Foreskin keratinocyte (primary cell): ENCODE measurements at places on chromosomes 4 and X. TPM values are rescaled to one million over a fixed set of nuclear protein-coding genes. Genes with fewer than 3 reads are reported as not detected.

Gene RAP1GDS1
- 79.5 and 81.6 TPM in 2 replicates for total RNA-seq

Gene MFAP3L
- total RNA-seq = 4.8 and 6.9 TPM in 2 replicates

Gene SHROOM4
- total RNA-seq = 0.42 and 0.48 TPM in 2 replicates

Gene TEX11
- not detected in 2 replicates for total RNA-seq

Gene SPANXN4
- total RNA-seq = not detected in 2 replicates

Gene TCP11X2
- total RNA-seq = not detected in 2 replicates

Gene NKX1-1
- total RNA-seq = not detected in 2 replicates

Gene RNF150
- 0.07 TPM in 1 of 2 replicates, not detected in the other for total RNA-seq

Gene GDPD2
- 0.14 and 0.17 TPM in 2 replicates for total RNA-seq

Gene GNL3L
- 27.5 and 31.6 TPM in 2 replicates for total RNA-seq

GRCh38 chrX:20530406-20530921, 263.8 kb upstream of the RPS6KA3 start:
- no peak for DNase-seq

GRCh38 chr4:91256751-91257150, 1047.0 kb upstream of the GRID2 start:
- DNase-seq = no peak

GRCh38 chrX:47683184-47683828, 24.3 kb upstream of the UXT start:
- no peak for DNase-seq

GRCh38 chr4:132956962-132957361, 192.1 kb upstream of the PCDH10 start:
- DNase-seq = no peak

DNA sequence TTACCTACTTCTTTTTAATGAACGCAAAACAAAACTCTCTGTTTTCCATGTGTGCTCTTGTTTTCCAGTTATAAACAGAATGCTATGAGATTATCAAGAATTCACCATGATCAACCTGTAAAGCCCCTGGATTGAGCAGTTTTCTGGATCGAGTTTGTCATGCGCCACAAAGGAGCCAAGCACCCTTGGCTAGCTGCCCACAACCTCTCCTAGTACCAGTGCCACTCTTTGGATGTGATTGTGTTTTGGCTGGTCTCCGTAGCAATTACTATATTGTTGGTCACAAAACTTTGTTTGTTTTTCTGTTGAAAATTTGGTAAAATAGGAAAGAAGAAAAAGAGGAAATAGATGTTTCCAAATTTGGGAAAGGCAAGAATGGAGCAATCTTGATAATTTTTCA, 51.1 kb downstream of the UGT2B7 start:
- no peak for DNase-seq

GRCh38 chr4:82733636-82734035, 65.0 kb downstream of the SCD5 start:
- DNase-seq = peak; percentile 92

- no peak for DNase-seq
Measured at GRCh38 chrX:77431227-77431626, 16.0 kb upstream of the FGF16 start.

- DNase-seq = no peak
Measured at GRCh38 chr4:105184316-105184980, 37.8 kb downstream of the TET2 start.

GRCh38 chrX:117808426-117808825, 308.2 kb downstream of the KLHL13 start:
- DNase-seq = no peak

DNA sequence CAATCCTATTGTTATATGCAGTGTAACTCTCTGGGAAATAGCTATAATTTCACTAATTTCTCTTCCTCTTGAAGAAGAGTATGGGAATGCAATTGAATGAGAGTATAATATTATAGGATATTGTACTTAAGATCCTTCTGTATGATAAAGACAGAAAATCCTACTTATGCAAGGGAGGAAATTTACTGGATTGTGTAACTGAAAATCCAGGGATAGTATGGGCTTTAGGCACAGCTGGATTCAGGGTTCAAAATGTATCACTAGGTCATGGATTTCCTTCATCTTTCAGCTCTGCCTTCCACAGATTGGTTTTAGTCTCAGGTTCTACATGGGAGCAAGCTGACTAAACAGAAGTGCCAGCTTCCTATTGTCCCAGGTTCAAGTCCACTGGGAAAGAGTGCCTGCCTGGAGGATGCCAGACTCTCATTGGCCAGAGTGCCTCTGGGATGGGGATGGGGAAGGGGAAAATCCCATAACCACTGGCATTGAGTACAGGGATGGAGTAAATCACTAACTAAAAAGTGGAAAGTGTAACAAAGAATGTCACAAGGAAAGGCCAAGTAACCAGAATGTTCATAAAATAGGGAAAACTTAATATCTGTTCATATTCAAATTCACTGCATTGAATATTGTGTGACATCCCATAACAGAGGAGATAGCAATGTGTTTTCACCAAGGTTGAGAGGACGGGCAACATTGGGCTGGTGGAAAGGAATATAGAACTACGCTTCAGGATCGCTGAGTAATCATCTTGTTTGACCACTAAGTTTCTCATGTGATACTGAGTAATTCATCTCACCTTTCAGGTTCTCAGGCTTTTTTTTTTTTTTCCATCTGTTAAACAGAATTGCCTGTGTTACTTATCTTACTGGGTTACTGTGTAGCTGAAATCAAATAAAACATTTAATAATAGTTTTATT, 75.7 kb downstream of the ANXA3 start:
- peak; percentile 50 for DNase-seq

GRCh38 chr4:104490096-104490769, 4.5 kb downstream of the CXXC4 start:
- DNase-seq = no peak

DNA sequence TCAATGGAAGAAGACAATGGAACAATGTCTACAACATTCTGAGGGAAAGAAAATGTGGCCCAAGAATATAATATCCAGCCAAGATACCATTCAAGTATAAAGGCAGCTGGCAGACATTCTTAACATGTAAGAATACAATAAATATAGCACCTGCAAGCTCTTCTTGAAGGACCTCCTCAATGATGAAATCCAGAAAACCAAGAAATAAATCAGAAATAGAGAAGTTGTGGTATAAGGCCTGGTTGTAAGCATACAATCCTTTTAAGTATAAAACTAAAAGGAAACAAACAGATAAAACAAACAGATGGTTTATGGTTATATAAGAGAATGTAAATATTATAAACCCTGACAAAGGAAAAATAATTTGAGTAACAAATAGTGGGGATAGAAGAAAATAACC, 33.4 kb downstream of the SYTL4 start:
- no peak for DNase-seq

- peak; percentile 52 for DNase-seq
Measured at GRCh38 chr4:184503869-184504300, 29.5 kb upstream of the IRF2 start.

DNA sequence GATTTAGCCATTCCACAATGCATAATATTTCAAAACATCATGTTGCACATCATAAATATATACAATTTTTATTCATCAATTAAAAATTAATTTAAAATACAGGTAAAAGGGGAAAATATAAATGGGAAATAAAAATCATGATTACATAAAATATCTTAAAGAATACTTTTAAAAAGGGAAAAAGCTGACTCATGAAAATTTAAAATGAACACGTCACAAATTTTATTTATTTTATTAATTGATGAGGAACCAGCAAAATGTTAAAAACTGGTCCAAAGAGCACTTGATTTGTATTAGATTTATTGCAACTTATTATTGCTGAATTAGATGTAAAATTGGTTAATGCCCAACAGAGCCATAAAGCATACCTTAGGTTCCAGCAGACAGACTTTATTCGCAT, 78.5 kb upstream of the ANK2 start:
- DNase-seq = no peak

GRCh38 chr4:145867406-145867805, 71.2 kb downstream of the ZNF827 start:
- DNase-seq = no peak

GRCh38 chr4:106194801-106195200, 121.2 kb downstream of the TBCK start:
- DNase-seq = no peak

DNA sequence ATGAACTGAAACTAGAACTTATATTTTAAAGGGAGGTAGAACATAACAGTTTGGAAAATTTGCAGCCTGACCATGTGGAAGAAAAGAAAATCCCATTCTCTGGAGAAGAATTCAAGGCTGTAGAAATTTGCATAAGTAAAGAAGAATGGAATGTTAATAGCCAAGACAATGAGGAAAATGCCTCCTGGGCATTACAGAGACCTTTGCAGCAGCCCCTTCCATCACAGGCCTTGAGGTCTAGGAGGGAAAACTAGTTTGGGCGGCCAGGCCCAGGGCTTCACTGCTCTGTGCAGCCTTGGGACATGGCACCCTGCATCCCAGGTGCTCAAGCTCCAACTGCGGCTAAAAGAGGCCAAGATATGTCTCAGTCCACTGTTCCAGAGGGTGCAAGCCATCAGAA, 1506.8 kb downstream of the PCDH18 start:
- DNase-seq = no peak

GRCh38 chr4:78214078-78214477, 157.0 kb downstream of the FRAS1 start:
- no peak for DNase-seq

DNA sequence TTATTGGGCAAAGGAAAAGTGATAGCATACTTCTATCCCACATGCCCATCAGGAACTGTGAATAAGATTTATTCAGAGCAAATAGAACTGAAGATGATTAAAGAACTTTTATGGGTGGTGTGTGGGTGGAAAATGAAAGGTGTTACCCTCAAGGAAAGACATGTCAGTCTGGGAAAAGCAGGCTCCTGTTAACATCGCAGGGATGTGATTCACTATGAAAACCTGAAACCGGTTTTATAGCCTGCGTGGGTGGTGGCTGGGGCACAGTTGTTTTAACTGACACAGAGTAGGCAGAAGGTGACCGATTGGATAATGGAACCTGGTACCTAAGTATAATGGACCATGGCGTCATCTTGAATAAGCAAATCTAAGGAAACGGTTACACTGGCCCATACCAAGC, 61.3 kb upstream of the CASK start:
- peak; percentile 40 for DNase-seq

- DNase-seq = no peak
Measured at GRCh38 chr4:155674669-155675071, 8.0 kb downstream of the GUCY1A1 start.

- DNase-seq = no peak
Measured at GRCh38 chr4:151266497-151266896, 10.5 kb upstream of the PRSS48 start.

GRCh38 chr4:83074086-83074704, 39.2 kb downstream of the COPS4 start:
- DNase-seq = peak; percentile 29

GRCh38 chr4:175998782-175999181, 66.9 kb upstream of the WDR17 start:
- peak; percentile 14 for DNase-seq
